ENCODE measurements at places on chromosomes 6 and 20.
A peak's percentile ranks its signal among the peaks of the same experiment; 100 is the strongest.

- peak; percentile 53 for DNase-seq
These were observed 17.4 kb upstream of the CSE1L start for GRCh38 chr20:49028684-49029083.

DNA sequence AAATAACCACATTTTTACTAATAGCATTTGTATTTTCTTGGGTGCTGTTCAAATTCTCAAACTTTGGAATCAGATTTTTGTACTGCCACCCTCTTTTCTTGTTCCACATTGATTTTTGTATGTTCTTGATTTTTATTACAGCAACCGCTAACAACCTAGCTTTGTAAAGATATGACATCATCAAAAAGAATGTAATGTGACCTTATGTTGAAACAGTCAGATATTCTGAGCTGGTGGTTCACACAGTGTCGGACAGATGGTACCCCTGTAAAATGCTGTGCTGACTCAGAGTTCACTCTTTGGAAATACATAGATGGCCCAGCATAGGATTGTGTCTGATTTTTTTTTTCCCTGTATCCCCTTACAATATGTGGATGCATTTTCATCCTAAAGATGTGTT, 118.9 kb downstream of the QKI start:
- peak; percentile 71 for DNase-seq

DNA sequence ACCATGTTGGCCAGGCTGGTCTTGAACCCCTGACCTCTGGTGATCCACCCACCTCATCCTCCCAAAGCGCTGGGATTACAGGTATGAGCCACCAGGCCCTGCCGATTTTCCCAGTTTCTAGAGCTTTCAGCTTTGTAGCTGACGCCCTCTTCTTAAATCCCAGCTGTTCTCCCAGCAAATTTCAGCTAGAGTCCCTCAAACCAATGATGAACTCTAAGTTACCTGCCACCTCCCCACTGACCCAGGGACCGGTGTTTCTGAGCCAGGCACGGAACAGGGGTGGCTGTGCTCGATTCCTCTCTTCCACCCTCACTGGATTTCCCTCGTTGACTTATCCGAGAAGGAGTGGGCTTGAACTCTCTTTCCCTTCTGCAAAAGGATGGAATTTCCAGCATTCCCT, 39.1 kb downstream of the SUN5 start:
- DNase-seq = no peak

GRCh38 chr20:278181-278580, 12.4 kb downstream of the C20orf96 start:
- no peak for DNase-seq

- DNase-seq = no peak
These were observed 4.4 kb upstream of the HELZ2 start for GRCh38 chr20:63578224-63579016.

DNA sequence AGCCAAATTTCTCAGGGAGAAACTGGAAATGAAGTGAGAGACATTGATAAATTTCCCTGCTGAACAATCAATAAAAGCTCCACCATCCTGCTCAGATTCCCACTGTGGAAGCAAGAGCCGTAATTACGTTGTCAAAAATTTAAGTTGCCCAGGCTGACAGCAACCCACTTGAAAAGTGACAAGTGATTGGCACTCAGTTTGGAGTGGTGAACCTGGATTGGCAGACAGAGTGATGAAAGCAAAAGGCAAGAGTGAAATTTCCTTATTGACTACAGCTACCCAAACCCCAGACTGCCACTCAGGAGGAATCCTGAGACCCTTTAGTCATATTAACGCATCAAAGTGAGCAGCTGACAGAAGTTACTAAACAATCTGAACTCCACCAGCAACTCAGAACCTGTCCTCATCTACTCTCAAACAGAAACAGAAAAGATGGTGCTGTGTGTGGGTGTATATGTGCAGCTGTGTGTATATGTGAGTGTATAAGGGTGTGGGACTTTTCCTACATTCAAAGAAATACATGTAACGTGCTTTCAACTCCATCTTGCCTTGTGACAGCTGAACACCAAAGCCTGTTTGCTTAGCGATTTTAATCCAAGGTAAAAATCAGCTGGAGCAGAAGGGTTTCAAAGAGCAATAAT, 157.4 kb downstream of the PKHD1 start:
- DNase-seq = no peak

- DNase-seq = peak; percentile 16
These were observed 236.1 kb downstream of the KCNQ5 start for GRCh38 chr6:72857791-72858585.
